ENCODE measurements at places on chromosomes 13 and 19.

GRCh38 chr13:40492511-40492910, 173.9 kb downstream of the FOXO1 start:
- DNase-seq = no peak

DNA sequence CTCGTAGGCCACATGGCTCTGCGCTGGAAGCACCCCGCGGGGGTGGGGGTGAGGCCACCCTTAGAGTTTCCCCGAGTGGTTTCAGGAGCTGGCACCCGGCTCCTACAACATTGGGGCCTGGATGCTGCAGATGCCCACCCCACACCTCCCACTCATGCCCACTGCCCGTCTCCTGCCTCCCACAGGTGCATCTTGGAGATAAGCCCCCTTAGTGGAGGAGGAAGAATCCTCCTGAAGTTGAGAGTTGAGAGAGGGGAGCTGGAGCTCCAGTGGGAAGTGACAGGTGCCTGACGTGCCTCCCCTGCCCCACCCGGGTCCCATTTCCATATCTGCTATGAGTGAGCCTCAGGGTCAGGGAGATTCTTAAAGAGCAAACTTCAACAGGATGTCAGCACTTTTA, 341.3 kb downstream of the TEX29 start:
- DNase-seq = no peak

GRCh38 chr13:75751350-75751749, 115.2 kb downstream of the LMO7 start:
- no peak for DNase-seq

- no peak for DNase-seq
Measured at GRCh38 chr13:47826471-47826870, 174.6 kb downstream of the SUCLA2 start.

- DNase-seq = no peak
Measured at GRCh38 chr19:35134601-35135242, at the start of gene LGI4. Gene LGI4, minus strand, starts transcription at chr19:35135059. Its CDS starts 379 bp downstream, at chr19:35134680.

DNA sequence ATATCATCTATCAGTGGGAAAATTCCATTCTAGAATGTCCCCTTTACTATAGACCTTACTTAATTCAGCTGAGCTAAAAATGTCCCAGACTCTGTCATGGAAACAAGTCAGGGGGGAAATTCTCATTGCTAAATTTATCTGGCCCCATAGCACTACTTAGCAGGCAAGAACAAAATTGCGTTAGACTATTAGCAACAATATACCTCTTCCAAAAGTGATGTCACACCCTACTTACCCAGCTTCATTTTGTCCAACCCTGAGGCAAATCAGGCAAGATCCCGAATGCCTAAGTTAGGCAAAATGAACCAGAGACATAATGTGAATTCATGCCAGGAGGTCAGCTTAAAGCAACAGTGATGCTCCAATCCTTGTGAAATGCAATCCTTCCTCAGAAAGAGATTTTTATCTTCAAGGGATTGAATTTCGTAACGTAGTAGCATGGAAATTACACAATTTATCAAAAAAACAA, 93.7 kb downstream of the FRY start:
- no peak for DNase-seq
